ENCODE measurements at places on chromosomes 5 and 9. TPM values are rescaled to one million over a fixed set of nuclear protein-coding genes. Genes with fewer than 3 reads are reported as not detected.
A peak's percentile ranks its signal among the peaks of the same experiment; 100 is the strongest.

DNA sequence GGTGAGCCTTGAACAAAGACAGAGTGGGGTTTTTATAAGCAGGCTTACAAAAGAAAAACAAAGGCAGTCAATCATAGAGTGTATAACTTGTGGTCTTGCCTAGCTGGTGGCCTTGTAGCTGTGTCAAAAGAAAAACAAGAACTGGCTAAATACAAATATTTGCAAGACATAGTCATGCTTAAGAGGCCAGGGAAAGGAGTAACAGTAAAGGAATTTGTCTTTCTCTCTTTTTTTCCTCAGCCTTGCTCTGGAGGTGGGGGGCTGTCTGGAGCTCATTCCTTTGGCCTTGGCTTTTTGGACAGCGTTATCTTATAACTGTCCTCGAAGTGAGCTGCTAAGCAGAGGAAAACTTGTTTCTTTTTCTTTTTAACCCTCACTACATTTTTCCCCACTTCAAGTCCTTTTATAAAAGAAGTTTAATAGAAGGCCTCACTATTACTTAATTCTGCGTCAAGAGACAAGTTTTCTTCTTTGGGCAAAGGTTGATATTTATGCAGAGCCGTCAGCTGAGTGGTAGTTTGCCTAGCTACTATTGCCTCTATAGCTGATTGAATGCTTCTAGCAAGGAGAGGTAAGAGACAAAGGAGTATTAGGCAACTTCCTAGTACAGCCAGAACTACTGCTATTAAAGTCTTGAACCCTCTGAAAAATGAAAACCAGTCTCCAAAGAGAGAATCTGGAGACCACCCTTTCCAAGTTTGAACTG is 14.3 kb downstream of the CEL start:
- H3K27me3 ChIP-seq = no peaks in the 10 kb centered on the region
- no peaks in the 10 kb centered on the region for H3K36me3 ChIP-seq
- no peak overlapping the region for H3K27ac ChIP-seq
- no peak overlapping the region for H3K4me3 ChIP-seq

Gene EDIL3
- total RNA-seq = not detected

Gene OR1Q1
- total RNA-seq = not detected

DNA sequence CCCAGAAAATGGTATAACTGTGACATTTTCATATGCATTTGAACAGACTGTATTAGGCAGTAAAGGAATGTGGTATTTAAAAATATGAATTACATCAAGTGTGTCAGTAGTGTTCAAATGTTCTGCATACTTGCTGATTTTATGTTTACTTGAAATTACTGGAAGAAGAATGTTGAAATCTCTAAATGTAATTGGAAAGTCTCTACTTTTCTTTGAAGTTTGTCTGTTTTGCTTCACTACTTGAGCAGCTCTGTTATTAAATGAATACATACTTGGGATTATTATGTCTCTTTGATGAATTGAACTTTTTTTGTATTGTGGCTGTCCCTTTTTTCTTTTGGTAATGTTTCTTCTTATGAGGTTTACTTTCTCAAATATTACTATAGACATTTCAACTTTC is 205.6 kb downstream of the TAF11L14 start:
- no peak for DNase-seq
- H3K36me3 ChIP-seq = no peaks in the 10 kb centered on the region
- no peaks in the 10 kb centered on the region for H3K4me1 ChIP-seq
- no peak overlapping the region for H3K4me3 ChIP-seq

DNA sequence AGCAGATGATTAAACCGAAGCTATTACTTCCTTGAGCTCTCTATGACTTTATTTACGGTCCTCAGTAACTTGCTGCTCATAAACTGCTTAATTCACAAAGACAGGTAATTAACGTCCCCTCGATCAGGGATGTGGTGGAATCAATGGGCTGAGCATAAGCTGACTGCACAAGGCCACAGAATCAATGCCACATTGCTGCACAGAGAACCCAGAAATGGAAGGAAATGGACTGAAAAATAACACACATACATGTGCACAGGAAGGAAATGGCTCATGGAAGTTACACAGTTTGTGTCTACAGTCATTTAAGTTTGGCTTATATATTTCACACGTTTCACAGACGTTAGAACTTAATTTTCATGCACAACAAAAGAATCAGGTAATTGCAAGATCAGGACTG is 118.3 kb upstream of the KLF9 start:
- H3K27me3 ChIP-seq = no peaks in the 10 kb centered on the region
- H3K4me1 ChIP-seq = no peaks in the 10 kb centered on the region
- no peak overlapping the region for H3K27ac ChIP-seq
- H3K36me3 ChIP-seq = no peaks in the 10 kb centered on the region

GRCh38 chr5:3006526-3006925 is 255.0 kb upstream of the IRX2 start:
- H3K4me3 ChIP-seq = no peak overlapping the region
- no peak overlapping the region for H3K27ac ChIP-seq
- H3K27me3 ChIP-seq = no peaks in the 10 kb centered on the region
- H3K4me1 ChIP-seq = no peaks in the 10 kb centered on the region
- no peak for DNase-seq

GRCh38 chr5:141778206-141778605 is 96.2 kb upstream of the ARAP3 start:
- no peaks in the 10 kb centered on the region for H3K4me1 ChIP-seq
- DNase-seq = no peak
- H3K27me3 ChIP-seq = no peaks in the 10 kb centered on the region
- H3K27ac ChIP-seq = no peak overlapping the region
- no peak overlapping the region for H3K4me3 ChIP-seq

GRCh38 chr9:135887021-135887507 is 20.3 kb downstream of the CAMSAP1 start:
- H3K4me1 ChIP-seq = peaks cover 74% of the 10 kb centered on the region
- no peak overlapping the region for H3K4me3 ChIP-seq
- DNase-seq = no peak
- H3K36me3 ChIP-seq = no peaks in the 10 kb centered on the region
- H3K27ac ChIP-seq = peak overlapping the region; percentile 33

GRCh38 chr5:53031695-53032096 is 42.5 kb downstream of the ITGA2 start:
- no peaks in the 10 kb centered on the region for H3K36me3 ChIP-seq
- DNase-seq = peak; percentile 11
- no peaks in the 10 kb centered on the region for H3K27me3 ChIP-seq
- H3K4me1 ChIP-seq = peaks cover 16% of the 10 kb centered on the region

GRCh38 chr5:57684299-57684702 is 201.7 kb upstream of the ACTBL2 start:
- no peak overlapping the region for H3K4me3 ChIP-seq
- no peak overlapping the region for H3K27ac ChIP-seq
- no peak for DNase-seq
- H3K36me3 ChIP-seq = no peaks in the 10 kb centered on the region

GRCh38 chr5:66629446-66629845 is 33.3 kb downstream of the MAST4 start:
- no peaks in the 10 kb centered on the region for H3K36me3 ChIP-seq
- no peaks in the 10 kb centered on the region for H3K4me1 ChIP-seq
- H3K4me3 ChIP-seq = no peak overlapping the region
- H3K27me3 ChIP-seq = no peaks in the 10 kb centered on the region
- no peak overlapping the region for H3K27ac ChIP-seq

Gene THOC3
- 79.0 TPM for total RNA-seq

DNA sequence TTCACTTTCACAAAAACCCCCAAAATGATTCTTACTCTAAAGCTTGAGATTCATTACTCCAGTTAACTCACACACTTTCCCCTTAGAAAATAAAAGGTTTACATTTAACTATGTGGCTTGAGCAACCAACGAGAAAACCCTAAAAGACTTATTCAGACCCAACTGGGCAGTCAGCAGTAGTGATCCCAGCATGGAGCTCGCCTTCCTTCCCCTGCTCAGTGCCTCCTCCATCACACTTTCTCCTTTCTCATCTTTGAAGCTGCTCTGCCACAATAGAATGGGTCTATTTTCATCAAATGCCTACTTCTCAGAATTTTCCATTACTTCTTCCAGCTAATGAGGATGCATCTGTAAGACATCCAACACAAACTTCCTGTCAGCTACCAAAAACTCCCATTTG is 29.1 kb downstream of the RORB start:
- no peak overlapping the region for H3K27ac ChIP-seq
- no peak for DNase-seq
- no peaks in the 10 kb centered on the region for H3K36me3 ChIP-seq
- H3K4me1 ChIP-seq = no peaks in the 10 kb centered on the region
- H3K27me3 ChIP-seq = no peaks in the 10 kb centered on the region
- no peak overlapping the region for H3K4me3 ChIP-seq

DNA sequence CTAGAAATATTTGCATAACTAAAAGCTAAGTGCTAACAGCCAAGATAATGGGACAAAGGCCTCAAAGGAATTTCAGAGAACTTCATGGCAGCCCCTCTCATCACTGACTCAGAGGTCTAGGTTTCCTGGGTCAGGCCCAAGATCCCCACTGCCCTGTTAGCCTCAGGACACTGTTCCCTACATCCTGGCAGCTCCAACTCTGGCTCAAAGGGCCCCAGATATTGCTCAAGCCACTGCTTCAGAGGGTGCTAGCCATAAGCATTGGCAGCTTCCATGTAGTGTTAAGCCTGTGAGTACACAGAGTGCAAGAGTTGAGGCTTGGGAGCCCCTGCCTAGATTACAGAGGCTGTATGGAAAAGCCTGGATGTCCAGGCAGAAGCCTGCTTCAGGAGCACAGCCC is 998.1 kb downstream of the TLE1 start:
- no peak overlapping the region for H3K27ac ChIP-seq
- DNase-seq = no peak
- no peaks in the 10 kb centered on the region for H3K36me3 ChIP-seq
- H3K27me3 ChIP-seq = no peaks in the 10 kb centered on the region

GRCh38 chr5:35233121-35233520 is 2.8 kb upstream of the PRLR start:
- no peak for DNase-seq
- peaks cover 15% of the 10 kb centered on the region for H3K27me3 ChIP-seq
- H3K4me1 ChIP-seq = peaks cover 12% of the 10 kb centered on the region
- no peak overlapping the region for H3K27ac ChIP-seq
- H3K36me3 ChIP-seq = no peaks in the 10 kb centered on the region

GRCh38 chr5:107235167-107235566 is 435.6 kb downstream of the EFNA5 start:
- no peaks in the 10 kb centered on the region for H3K4me1 ChIP-seq
- H3K27me3 ChIP-seq = no peaks in the 10 kb centered on the region
- H3K4me3 ChIP-seq = no peak overlapping the region
- H3K36me3 ChIP-seq = no peaks in the 10 kb centered on the region

DNA sequence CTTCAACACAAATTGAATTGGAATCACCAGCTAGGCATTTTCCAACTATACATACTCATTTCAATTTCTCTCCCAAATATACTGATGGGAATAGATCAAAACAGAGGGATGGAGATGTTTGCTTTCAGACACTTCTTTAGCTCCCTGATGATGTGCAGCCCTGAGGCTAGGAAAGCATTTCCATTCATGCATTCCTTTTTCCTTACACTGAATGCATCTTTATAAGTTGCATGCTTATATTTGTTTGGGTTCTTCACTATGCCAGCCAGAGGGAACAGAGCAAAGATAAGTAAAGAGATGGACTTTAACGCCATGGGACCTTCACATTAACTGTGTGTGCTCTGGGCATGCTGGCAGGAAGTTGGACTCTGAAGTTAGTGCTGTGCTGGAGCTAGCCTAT is 696.5 kb upstream of the CDH9 start:
- H3K27me3 ChIP-seq = no peaks in the 10 kb centered on the region
- DNase-seq = no peak
- H3K4me1 ChIP-seq = no peaks in the 10 kb centered on the region
- H3K36me3 ChIP-seq = no peaks in the 10 kb centered on the region
- H3K4me3 ChIP-seq = no peak overlapping the region

- no peaks in the 10 kb centered on the region for H3K4me1 ChIP-seq
- DNase-seq = no peak
- H3K27me3 ChIP-seq = no peaks in the 10 kb centered on the region
Measured at GRCh38 chr9:134669399-134669955, 27.9 kb downstream of the COL5A1 start.

- no peaks in the 10 kb centered on the region for H3K36me3 ChIP-seq
- no peaks in the 10 kb centered on the region for H3K27me3 ChIP-seq
- H3K4me1 ChIP-seq = no peaks in the 10 kb centered on the region
- H3K4me3 ChIP-seq = no peak overlapping the region
- H3K27ac ChIP-seq = no peak overlapping the region
Measured at GRCh38 chr5:62938927-62939326, 360.3 kb downstream of the LRRC70 start.

- no peaks in the 10 kb centered on the region for H3K36me3 ChIP-seq
- H3K27ac ChIP-seq = no peak overlapping the region
Measured at GRCh38 chr5:403995-404394, 39.0 kb upstream of the EXOC3 start.

Gene RCL1
- total RNA-seq = 15.2 TPM

Gene NPDC1
- 21.4 TPM for total RNA-seq

DNA sequence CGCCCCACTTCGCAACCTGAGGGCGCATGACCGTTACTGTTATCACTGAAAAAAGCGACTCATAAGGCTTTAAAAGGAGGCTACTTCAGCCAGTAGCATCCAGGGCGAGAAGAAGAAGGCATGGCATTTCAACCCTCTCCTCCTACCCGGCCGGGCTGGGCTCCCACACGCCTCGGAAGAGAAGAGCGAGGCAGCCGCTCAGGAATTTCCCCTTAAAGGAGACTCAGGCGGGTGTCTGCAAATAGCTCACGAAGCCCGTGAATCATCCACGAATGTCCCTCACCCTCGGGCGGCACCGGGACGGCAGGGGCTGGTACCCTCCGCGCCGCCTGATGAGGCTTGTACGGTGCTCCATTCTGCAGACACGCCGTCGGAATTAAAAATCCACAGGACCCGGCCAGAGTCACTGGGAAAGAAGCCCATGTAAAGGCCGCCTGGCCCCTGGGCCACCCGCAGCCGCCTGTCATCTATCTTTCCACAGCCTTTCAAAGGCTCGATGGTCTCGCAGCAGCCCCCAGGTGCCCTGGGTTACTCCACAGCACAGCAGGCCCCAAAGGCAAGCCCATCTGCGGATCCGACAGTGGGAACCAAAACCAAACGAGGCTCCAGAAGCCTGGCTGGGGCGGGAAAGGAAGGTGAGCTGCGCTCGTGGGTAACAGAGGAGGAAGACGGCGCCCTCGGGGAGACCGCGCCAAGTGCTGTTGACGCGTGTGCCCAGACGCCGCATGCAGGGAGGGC is 11.8 kb downstream of the SLC12A7 start:
- H3K36me3 ChIP-seq = no peaks in the 10 kb centered on the region
- DNase-seq = no peak
- H3K4me3 ChIP-seq = no peak overlapping the region
- H3K4me1 ChIP-seq = peaks cover 49% of the 10 kb centered on the region
- H3K27ac ChIP-seq = no peak overlapping the region
- no peaks in the 10 kb centered on the region for H3K27me3 ChIP-seq

Gene CYLC2
- not detected for total RNA-seq
